Tibial nerve (tissue), 4 donors: ENCODE measurements at places on chromosomes 12 and 14. TPM values are rescaled to one million over a fixed set of nuclear protein-coding genes. Genes with fewer than 3 reads are reported as not detected.
A peak's percentile ranks its signal among the peaks of the same experiment; 100 is the strongest.

The CLBA1 gene
- 21.0 TPM for total RNA-seq

The PPP1CC gene
- 91.0 TPM for total RNA-seq

The FERMT2 gene
- total RNA-seq = 116 TPM

The LAG3 gene
- total RNA-seq = 2.9 TPM

The NRIP2 gene
- 26.0 TPM for total RNA-seq

The RASAL1 gene
- total RNA-seq = 5.2 TPM

The SERPINA10 gene
- not detected for total RNA-seq

The NOVA1 gene
- total RNA-seq = 32.9 TPM

The MORN3 gene
- total RNA-seq = not detected

The TMEM30B gene
- total RNA-seq = 46.9 TPM

The P2RX7 gene
- total RNA-seq = 7.1 TPM

- no peaks in the 10 kb centered on the region for H3K36me3 ChIP-seq
- no peak overlapping the region for H3K27ac ChIP-seq
- DNase-seq = no peak
- no peak overlapping the region for H3K4me3 ChIP-seq
- H3K4me1 ChIP-seq = no peaks in the 10 kb centered on the region
- H3K27me3 ChIP-seq = peaks cover 4% of the 10 kb centered on the region
These were observed 116.0 kb downstream of the TMEM132C start for GRCh38 chr12:128382946-128383345.

- H3K36me3 ChIP-seq = no peaks in the 10 kb centered on the region
- no peaks in the 10 kb centered on the region for H3K27me3 ChIP-seq
- no peak for DNase-seq
- no peak overlapping the region for H3K4me3 ChIP-seq
- no peaks in the 10 kb centered on the region for H3K4me1 ChIP-seq
- no peak overlapping the region for H3K27ac ChIP-seq
These were observed 123.9 kb downstream of the PRMT8 start for GRCh38 chr12:3614806-3615466.

DNA sequence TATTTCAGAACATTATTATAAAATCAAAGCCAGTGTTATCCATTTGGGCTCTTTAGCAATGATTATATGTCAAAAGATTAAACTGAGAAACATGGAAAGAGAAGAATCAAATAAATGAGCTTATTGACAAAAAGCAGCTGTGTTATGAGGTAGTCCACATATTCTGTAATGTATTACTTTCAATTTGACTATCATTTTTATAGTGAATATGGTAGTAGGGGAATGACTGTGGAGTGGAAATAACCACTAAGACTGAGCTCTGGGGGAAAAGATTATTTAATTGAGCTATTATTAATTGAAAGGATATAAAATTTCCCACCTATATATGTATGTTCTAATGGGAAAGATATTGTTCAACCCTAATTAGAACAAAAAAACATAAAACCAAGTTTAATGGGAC is 381.3 kb downstream of the TMTC2 start:
- no peaks in the 10 kb centered on the region for H3K36me3 ChIP-seq
- H3K27ac ChIP-seq = no peak overlapping the region
- no peaks in the 10 kb centered on the region for H3K27me3 ChIP-seq

GRCh38 chr14:26598672-26599131 is 869 bp upstream of the NOVA1 start:
- no peaks in the 10 kb centered on the region for H3K4me1 ChIP-seq
- no peak for DNase-seq
- H3K27ac ChIP-seq = peak overlapping the region; percentile 86
- H3K27me3 ChIP-seq = no peaks in the 10 kb centered on the region
- H3K4me3 ChIP-seq = peak overlapping the region; percentile 68
- no peaks in the 10 kb centered on the region for H3K36me3 ChIP-seq

GRCh38 chr12:1305063-1305434 is 289.3 kb downstream of the FBXL14 start:
- DNase-seq = no peak
- H3K4me3 ChIP-seq = no peak overlapping the region
- no peaks in the 10 kb centered on the region for H3K36me3 ChIP-seq
- H3K27ac ChIP-seq = no peak overlapping the region
- no peaks in the 10 kb centered on the region for H3K27me3 ChIP-seq

DNA sequence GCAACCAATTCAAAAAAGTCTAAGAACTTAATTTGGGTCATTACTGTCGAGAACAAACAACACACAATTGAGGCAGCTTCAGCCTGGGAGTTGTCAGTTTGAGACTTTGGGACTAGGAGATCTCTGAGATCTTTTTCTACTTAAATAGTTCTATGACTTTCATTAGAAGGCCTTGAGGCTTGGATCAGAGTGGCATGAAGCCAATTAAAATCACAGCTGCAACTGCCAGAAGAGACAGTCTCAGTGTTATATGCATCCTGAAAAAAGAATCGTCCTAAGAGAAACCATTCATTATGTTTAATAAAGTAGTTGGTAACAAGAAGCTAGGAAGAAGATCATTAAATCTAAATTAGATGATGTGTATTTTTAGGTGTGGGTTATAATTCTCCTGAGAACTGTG is 170.8 kb upstream of the RASSF8 start:
- no peak for DNase-seq
- no peaks in the 10 kb centered on the region for H3K27me3 ChIP-seq

- H3K27ac ChIP-seq = no peak overlapping the region
- H3K4me1 ChIP-seq = peaks cover 5% of the 10 kb centered on the region
- no peaks in the 10 kb centered on the region for H3K36me3 ChIP-seq
- H3K4me3 ChIP-seq = no peak overlapping the region
- DNase-seq = no peak
These were observed 156.3 kb upstream of the LRIG3 start for GRCh38 chr12:59076622-59077021.

GRCh38 chr12:59761542-59761941 is 165.7 kb downstream of the SLC16A7 start:
- H3K27ac ChIP-seq = no peak overlapping the region
- no peaks in the 10 kb centered on the region for H3K36me3 ChIP-seq
- no peaks in the 10 kb centered on the region for H3K27me3 ChIP-seq
- no peaks in the 10 kb centered on the region for H3K4me1 ChIP-seq

- no peaks in the 10 kb centered on the region for H3K27me3 ChIP-seq
- H3K4me1 ChIP-seq = no peaks in the 10 kb centered on the region
- no peak for DNase-seq
- H3K36me3 ChIP-seq = no peaks in the 10 kb centered on the region
These were observed 6.5 kb downstream of the CBLN3 start for GRCh38 chr14:24422694-24423601.

- H3K27me3 ChIP-seq = no peaks in the 10 kb centered on the region
- no peaks in the 10 kb centered on the region for H3K36me3 ChIP-seq
- no peak overlapping the region for H3K4me3 ChIP-seq
- peaks cover 12% of the 10 kb centered on the region for H3K4me1 ChIP-seq
These were observed 65.8 kb downstream of the RIC8B start for GRCh38 chr12:106840243-106840642.

GRCh38 chr14:68753690-68754089 is 39.2 kb downstream of the ZFP36L1 start:
- peaks cover 28% of the 10 kb centered on the region for H3K4me1 ChIP-seq
- no peaks in the 10 kb centered on the region for H3K27me3 ChIP-seq
- H3K36me3 ChIP-seq = no peaks in the 10 kb centered on the region
- no peak for DNase-seq
- no peak overlapping the region for H3K27ac ChIP-seq
- no peak overlapping the region for H3K4me3 ChIP-seq

DNA sequence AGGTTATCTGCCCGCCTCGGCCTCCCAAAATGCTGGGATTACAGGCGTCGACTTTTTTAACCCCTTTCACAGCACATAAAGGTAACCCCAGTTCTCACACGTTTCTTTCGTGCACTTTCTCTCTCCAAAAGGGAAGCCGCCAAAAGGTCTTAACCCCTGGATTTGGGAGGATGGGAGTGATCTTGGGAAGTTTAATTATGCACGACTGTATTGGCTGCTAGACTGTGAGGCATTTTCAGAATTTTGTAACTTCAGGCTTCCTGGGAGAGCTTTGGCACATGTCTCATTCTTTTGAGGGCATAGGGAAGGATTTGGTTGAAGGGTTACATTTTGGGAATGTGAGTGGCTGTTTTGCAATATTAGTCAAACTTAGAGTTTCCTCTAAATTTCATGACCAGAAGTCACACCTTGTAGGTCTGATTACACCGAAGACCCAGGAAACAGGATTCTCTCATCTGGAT is 1.4 kb upstream of the SMARCC2 start:
- DNase-seq = no peak
- no peaks in the 10 kb centered on the region for H3K36me3 ChIP-seq
- no peaks in the 10 kb centered on the region for H3K27me3 ChIP-seq
- H3K4me1 ChIP-seq = no peaks in the 10 kb centered on the region
- H3K27ac ChIP-seq = peak overlapping the region; percentile 91

GRCh38 chr12:53869500-53869899 is 69.1 kb upstream of the HOXC13 start:
- no peak for DNase-seq
- no peaks in the 10 kb centered on the region for H3K36me3 ChIP-seq
- H3K4me3 ChIP-seq = no peak overlapping the region
- no peak overlapping the region for H3K27ac ChIP-seq
- peaks cover 9% of the 10 kb centered on the region for H3K27me3 ChIP-seq

- no peak overlapping the region for H3K4me3 ChIP-seq
- DNase-seq = no peak
- peak overlapping the region; percentile 3 for H3K27ac ChIP-seq
- H3K36me3 ChIP-seq = no peaks in the 10 kb centered on the region
- no peaks in the 10 kb centered on the region for H3K27me3 ChIP-seq
These were observed 133.4 kb upstream of the FGD4 start for GRCh38 chr12:32265951-32266350.

DNA sequence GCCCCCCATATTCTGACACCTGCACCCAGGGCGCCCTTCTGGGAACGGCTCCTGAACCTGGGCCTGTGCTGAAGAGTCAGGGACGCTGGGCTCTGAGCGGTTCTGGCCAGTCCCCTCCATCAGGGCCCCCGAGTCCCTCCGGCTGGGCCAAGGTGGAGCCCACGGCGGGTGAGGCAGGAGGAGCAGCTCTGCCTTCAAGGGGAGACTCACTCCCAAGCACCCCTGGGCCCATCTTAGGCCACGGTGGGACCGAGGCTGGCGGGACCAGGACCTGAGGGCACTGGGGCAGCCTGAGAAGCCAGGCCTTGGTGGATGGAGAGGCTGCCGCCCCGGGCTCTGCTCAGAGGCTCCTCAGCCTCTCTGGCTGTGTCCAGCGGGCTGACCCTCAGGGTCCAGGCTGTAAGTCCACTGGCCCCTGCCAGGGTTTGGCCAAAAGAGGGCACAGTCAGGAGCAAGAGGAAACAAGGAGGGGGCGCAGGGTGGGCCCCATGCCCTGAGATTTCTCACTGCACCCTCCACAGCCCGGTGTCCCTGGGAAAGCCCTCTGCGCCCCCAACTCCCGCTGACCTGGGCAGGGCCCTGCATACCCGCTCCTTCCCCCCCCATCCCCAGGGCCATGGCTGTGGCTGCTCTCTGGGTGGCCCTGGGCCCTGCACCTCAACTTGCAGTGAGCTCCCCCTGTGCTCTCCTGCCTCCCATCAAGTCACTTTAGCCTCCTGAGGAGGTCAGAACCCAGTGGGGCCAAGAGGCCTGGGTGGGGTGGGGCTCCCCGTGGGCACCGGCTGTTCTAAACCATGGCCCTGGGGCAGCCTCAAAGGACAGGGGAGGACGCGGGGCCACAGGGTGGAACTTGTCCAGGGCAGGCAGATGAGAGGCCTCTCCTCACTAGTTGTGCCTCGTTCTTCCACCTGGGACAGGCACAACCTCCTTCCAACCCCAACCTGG is 266.4 kb upstream of the SFSWAP start:
- DNase-seq = no peak
- H3K27me3 ChIP-seq = no peaks in the 10 kb centered on the region
- H3K4me1 ChIP-seq = no peaks in the 10 kb centered on the region
- H3K4me3 ChIP-seq = no peak overlapping the region

- no peak for DNase-seq
- no peak overlapping the region for H3K27ac ChIP-seq
- no peak overlapping the region for H3K4me3 ChIP-seq
- no peaks in the 10 kb centered on the region for H3K27me3 ChIP-seq
- no peaks in the 10 kb centered on the region for H3K36me3 ChIP-seq
These were observed 23.3 kb downstream of the GABARAPL1 start for GRCh38 chr12:10235761-10236631.

DNA sequence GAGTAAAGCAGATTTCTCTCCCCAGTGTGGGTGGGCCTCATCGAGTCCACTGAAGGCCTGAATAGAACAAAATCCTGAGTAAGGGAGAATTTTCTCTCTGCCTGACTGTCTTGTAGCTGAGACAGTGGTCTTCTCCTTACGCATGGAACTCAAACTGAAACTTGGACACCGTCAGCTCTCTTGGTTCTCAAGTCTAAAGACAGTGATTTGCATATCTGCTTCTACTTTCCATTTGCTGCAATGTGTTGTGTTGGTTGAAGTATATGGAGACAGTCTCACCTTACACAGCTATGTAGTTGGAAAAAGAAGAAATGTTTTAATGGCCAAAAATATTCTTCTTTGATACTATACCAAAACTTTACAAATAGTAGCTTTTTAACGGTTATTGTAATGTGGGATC is 160.2 kb upstream of the LMNTD1 start:
- DNase-seq = no peak
- no peaks in the 10 kb centered on the region for H3K27me3 ChIP-seq
- no peak overlapping the region for H3K4me3 ChIP-seq

- no peak for DNase-seq
- H3K4me3 ChIP-seq = no peak overlapping the region
- H3K36me3 ChIP-seq = no peaks in the 10 kb centered on the region
- no peaks in the 10 kb centered on the region for H3K4me1 ChIP-seq
These were observed 27.7 kb downstream of the UBR7 start for GRCh38 chr14:93234798-93235197.
